ENCODE measurements at places on chromosomes 16 and 17.

- DNase-seq, result no peak
These were observed 44.1 kb downstream of the DNAH17 start for GRCh38 chr17:78532922-78533640.

- no peak for DNase-seq
These were observed 18.3 kb downstream of the TBC1D16 start for GRCh38 chr17:80017226-80018010.

GRCh38 chr17:178292-179065 is 3.0 kb downstream of the DOC2B start:
- no peak for DNase-seq

DNA sequence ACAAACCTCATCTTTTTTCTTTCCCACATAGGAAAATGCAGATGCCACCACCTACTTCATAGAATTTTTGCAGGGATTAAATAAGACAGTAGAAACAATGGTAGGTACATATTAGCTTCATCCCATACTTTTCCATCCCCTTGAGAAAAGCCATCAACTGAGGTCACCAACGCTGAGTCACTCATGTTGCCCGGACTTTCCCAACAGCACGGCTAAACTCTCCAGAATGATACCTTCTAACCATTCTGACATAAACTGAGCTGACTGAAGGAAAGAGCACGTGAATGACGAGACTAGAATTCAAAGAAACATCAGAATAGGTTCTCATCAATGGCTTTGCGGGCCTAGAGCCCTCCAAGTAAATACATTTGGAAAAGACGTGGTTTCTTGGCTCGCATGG is 146.0 kb upstream of the RCVRN start:
- no peak for DNase-seq

- DNase-seq, result peak; percentile 82
These were observed 58.3 kb downstream of the SREBF1 start for GRCh38 chr17:17778308-17779014.
